ENCODE measurements at places on chromosomes 5 and 9.

DNA sequence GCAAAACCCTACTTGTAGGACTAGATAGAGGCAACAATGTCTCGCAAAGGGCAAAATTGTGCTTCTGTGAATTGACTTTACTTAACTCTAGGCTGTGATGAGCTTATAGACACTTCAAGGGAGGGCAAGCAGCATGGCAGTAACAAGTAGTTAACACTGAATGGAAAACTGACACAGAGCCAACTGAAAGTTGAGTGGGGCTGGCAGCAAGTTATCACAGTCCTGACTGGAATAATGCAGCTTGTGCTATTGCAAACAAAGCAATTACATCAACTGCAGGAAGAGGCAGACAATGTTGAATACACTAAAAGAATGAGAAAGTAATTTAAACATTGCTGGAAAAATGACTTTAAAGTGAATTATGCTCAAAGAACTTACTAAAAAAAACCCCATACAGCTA lies 62.2 kb downstream of the RNF38 start:
- DNase-seq, result peak; percentile 33

DNA sequence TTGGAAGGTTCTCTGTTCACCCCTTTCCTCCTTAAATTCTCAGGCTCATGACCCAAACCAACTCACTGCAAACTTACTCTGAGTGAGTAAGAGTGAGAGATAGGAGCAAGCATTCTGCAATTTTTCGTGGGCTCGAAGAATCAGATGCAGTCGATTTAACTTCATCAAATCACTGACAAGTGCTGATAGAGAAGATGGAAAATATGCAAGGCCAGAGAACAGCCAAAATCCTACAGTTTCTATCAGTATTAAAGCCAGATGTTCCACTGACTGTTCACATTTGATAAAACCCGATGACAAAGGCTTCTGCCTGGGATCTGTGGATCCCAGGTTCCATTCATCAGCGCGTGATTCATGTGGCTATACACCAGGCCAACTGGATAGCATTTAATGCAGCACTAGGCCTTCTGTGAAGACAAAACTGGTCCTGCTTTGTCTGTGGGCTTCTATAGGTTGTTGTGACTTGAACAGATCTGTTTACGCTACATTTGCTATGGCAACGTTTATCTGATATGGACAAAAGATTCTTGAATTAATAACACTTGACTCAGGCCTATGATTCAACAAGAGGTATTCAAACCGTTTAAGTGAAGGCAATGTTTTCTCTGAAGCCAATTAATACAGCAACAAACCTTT lies 251.2 kb downstream of the NFIB start:
- peak; percentile 73 for DNase-seq

- no peak for DNase-seq
Observed at GRCh38 chr9:92619601-92620300, 50.2 kb downstream of the IPPK start.

DNA sequence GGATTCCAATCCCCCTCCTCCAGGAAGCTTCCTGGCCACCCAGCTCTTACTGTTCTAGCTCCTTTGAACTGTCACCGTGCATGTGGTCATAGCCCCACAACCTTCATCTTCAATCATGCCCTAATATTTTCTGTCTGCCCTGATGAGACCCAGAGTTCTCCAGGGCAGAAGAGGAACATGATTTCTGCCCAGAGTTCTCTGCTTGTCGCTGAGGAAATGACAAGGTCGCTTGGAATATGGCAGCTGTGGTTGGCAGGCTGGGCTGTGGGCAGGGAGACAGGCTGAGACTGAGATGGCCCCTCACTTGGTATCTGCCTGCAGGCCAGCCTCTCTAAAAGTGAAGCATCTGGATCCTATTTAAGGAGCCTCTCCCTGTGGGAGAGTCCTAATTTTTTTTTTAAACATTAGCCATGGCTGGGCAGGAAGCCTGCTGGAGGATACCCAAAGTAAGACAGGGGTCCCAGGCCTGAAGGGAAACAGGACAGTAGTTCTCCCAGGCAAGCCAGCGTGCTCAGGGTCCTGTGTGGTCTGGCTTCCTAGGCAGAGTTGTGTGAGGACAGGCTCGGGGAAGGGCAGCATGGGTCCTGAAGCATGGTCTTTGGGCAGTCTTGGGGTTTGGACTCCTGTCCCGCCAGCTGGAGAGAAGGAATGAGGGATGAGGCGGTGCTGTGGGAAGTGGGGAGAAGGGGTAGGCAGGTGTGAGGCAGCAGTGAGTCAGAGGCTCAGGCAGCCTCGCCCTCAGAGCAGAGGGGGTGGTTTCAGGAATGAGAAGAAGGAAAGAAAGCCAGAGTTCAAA lies 242.1 kb downstream of the FSTL4 start:
- no peak for DNase-seq

GRCh38 chr5:40914835-40915234 lies 5.5 kb downstream of the C7 start:
- DNase-seq, result peak; percentile 71

- peak; percentile 92 for DNase-seq
Observed at GRCh38 chr9:76403352-76403751, 9.1 kb upstream of the RFK start.

- DNase-seq, result no peak
Observed at GRCh38 chr9:82651474-82651873, 411.5 kb downstream of the RASEF start.

DNA sequence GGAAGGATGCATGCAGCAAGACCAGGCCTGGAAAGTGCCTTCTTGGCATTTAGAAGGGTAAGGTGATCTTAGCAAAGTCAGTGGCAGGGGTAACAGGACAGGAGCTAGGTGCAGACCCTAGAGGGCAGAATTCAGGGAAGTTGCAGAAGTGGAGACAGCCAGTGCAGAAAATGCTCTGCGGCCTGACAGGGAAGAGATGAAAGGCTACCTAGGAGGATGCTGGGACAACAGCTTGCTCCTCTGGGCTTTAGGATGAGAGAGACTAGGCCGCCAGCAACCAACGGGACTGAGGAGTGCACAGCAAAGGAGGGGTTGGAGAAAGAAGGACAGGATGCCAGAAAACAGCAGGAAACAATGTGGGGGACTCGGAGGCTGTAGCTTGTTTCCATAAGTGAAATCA lies 219.9 kb downstream of the FSTL4 start:
- no peak for DNase-seq

DNA sequence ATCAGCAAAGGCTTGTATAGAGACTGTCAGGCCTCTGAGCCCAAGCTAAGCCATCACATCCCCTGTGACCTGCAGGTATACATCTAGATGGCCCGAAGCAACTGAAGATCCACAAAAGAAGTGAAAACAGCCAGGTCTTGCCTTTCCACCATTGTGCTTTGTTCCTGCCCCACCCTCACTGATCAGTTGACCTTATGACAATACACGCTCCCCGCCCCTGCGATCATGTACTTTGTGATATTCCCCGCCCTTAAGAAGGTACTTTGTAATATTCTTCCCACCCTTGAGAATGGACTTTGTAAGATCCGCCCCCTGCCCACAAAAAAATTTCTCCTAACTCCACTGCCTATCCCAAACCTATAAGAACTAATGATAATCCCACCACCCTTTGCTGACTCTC lies 18.6 kb upstream of the NPM1 start:
- no peak for DNase-seq

- no peak for DNase-seq
Observed at GRCh38 chr5:157449011-157449723, 10.8 kb upstream of the NIPAL4 start.

DNA sequence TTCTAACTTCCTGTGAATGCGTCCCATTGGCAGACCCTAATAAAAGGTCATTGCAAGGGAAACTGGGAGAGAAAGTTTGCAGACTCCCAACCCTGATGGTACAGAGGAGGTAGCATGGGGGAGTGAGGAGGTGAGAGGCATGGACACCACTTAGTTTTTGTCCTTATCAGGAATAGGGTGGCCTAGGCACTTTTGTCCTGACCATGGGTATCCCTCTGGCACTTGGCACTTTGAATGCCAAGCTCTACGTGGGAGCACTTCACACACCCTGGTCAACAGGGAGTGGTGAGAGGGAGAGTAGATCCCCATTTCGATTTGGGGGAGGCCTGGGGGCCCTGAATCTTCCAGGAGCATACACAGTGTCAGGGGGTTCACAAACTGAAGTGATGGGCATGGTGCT lies 75.6 kb upstream of the SH3PXD2B start:
- no peak for DNase-seq

GRCh38 chr9:22244139-22245011 lies 202.2 kb upstream of the DMRTA1 start:
- DNase-seq, result peak; percentile 78

DNA sequence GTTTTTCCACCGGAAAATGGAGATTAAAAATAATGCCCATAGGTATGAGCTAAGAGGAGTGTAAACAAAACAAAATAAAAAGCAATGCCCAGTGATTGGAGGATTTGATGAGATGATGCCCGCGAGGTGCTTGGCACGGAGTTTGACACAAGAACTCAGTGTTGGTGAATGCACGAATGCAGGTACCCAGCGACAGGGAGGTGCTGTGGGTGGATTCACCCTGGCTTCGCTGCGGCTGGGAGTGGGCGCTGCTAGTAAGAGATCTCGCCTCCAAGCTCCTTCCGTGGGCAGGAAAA lies 526 bp upstream of the STXBP1 start:
- DNase-seq, result no peak

- peak; percentile 94 for DNase-seq
Observed at GRCh38 chr5:103849934-103850333, 287.3 kb upstream of the NUDT12 start.

- peak; percentile 59 for DNase-seq
Observed at GRCh38 chr9:122900791-122901190, 4.4 kb downstream of the RC3H2 start.

- DNase-seq, result no peak
Observed at GRCh38 chr9:14304259-14304658, 9.7 kb downstream of the NFIB start.

DNA sequence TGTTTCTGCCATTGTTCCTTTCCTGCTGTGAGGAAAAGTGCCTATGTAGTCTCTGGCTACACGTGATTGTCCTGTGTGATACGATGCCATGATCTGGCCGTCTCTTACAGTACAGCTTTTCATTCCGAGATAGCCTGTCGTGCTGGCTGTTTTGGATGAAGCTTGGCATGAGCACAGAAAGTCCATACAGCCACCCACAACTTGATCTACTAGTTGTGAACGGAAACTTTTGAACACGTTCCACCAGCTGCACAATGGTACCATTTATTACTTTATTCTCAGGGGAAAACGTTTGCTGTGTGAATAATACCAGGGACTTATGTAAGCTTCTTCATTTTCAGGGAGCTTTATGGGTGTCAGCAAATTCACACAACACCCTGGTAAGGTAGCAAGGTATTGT lies 217.6 kb upstream of the ANKRD55 start:
- DNase-seq, result no peak

DNA sequence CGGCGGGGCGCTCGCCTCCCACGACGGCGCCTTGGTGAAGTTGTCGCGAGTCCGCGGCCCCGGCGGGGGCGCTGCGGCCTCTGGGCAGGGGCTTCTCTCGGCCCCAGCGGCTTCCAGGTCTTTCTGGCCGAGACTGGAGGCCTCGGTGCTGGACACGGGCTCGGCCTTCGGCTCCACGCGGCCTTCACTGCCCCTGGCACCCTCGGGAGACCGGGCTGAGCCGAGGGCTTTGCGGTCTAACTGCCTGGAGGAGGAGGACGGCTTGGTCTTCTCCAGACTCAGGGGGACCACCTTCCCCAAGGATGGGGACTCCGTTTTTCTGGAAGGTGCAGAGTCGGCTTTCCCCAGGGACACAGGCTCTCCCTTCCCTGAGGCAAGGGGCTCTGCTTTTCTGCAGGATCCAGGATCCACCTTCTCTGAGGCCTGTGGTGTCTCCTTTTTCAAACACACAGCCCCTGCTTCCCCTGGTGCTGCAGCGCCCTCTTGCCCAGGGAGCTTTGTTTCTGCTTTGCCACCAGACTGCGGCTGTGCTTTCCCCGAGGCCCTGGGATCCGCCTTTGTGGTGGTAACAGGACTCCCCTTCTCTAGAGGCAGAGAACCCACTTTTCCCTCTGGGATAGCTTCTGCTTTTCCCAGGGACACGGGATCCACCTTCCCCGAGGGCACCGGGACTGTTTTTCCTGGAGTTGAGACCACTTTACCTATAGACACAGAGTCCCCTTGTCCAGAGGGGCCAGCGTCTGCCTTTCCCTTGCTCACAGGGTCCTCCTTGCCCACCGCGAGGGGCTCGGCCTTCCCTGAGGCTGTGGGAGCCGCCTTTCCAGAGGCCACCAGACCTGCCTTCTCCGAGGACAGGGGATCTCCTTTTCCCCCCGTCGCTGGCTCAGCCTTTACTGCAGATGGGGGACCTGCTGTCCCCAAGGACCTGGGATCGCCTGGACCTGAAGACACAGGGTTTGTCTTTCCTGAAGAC lies 12.3 kb downstream of the GPRIN1 start:
- no peak for DNase-seq

DNA sequence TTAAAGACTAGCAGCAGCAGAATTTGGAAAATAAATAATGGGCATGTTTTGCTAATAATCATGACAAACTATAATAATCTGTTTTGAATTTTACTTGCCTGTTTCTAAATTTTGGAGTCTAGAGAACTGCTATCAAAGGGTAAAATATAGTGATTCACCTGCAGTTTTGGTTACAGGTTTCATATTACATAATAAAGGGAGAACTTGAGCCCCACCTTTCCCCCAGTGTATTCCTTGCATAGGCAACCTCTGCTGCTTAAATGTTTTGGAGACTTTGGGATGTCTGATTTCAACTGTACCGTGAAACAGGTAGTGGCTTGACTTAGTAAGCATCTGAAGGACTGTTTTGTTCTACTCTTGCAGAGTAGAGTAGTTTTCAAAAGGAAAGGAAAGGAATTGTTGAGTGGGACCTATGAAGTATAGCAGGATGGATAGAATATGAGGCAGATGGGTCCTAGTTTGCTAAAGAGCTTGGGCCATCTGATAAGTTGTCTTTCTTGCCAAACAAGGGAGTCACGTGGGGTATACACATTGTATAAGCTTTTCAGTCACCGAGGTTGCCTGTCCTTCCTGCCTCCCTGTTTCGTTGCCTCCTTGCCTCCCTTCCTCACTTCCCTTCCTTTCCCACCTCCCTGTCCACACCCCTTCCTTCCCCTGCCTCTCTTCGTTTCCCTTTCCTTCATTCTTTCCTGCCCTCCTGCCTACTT lies 19.1 kb downstream of the CREBRF start:
- DNase-seq, result no peak

GRCh38 chr5:137753691-137754187 lies 424 bp downstream of the HNRNPA0 start:
- no peak for DNase-seq

- no peak for DNase-seq
Observed at GRCh38 chr9:131824155-131824594, 84.3 kb upstream of the RAPGEF1 start.
